ENCODE measurements at places on chromosomes 4 and X.

DNA sequence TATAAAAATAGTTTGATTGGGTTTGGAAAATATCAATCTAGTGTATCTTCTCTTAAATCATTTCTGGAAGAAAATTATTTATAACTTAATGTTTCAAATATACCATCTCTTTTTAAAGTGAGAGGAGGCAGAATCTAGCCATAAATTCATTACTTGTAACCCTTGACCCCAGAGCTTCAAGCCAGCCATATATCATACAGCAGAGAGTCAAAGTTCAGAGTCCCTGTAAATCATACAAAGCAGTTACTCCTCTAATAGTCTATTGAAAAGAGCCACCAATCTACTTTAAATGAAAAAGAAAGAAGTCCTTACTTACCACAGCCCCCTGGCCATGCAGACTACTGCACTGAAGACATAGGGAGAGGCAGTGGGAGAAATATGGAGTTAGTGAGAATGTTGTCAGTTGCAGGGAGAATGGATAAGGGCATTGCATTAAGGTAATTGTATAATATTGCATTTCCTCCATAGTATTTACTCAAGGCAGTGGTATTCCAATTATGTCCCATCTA is 229.5 kb downstream of the NKX6-1 start:
- no peak for DNase-seq

- no peak for DNase-seq
Observed at GRCh38 chrX:132497432-132497831, 8.6 kb upstream of the MBNL3 start.

- DNase-seq: no peak
Observed at GRCh38 chr4:48620831-48621230, 130.8 kb downstream of the ZAR1 start.

DNA sequence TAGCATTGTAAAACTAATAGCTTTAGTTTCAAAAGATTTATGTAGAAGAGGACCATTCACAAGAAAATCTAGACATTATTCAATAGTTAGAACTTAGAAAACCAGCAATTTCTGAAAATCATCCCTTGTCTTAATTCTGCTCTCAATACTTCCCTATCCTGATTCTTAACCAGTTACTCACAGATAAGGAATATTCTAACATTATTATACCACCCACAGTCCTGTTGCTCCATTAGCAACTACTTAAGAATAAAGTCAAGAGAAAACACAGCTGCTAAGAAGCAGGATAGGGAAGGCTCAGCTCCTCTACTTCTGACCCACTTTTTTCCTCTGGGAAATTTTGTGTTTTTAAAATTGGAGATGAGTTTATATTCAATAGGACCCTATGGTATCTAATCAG is 47.7 kb downstream of the PHKA1 start:
- no peak for DNase-seq

DNA sequence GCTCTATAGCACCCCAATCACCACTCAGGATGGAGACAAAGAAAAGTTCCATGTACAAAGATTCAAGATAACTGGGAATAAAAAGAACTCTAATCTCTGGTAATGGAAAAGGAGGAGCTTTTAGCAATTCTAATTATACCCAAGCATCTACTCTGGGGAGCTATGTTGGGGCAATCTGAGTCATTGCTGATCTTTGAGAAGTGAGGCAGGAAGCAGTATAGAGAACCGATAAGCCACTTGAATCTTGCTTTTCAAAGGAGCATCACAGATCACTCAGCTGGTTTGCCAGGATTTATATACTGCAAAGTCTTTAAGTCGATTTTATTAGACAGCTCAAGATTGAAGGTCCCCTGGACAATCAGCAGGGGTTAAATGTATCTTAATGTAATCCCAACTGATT is 220.0 kb downstream of the ENOX2 start:
- DNase-seq: no peak

- DNase-seq: no peak
Observed at GRCh38 chrX:16867947-16868346, 2.2 kb downstream of the RBBP7 start.

DNA sequence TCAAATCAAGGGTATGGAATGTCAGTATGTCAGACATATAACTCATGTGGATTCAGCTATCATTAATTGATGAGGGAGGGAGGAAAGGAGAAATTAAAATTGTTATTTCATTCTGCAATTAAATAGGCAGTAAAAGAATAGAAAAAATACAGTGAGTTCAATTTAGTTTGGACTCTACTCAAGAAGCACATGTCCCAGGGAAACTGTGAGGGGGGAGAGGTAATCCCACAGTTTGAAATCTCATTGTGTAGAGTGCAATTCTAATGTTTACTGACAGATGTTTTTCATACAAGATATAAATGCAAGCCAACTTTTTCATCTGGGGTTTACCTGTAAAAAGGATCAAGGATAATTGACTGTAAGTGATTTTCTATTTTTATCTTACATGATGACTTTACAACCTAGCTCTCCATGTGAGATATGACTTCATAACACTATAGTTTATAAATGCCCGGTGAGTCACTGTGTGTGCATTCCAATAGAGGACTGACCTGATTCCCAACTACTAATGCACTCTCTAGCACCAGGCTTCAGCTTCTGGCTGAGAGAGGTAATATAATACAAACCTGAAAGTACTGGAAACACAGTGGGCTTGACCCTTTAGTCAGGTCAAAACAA is 35.2 kb upstream of the SCD5 start:
- no peak for DNase-seq

- no peak for DNase-seq
Observed at GRCh38 chr4:134753390-134753789, 551.8 kb upstream of the PABPC4L start.

DNA sequence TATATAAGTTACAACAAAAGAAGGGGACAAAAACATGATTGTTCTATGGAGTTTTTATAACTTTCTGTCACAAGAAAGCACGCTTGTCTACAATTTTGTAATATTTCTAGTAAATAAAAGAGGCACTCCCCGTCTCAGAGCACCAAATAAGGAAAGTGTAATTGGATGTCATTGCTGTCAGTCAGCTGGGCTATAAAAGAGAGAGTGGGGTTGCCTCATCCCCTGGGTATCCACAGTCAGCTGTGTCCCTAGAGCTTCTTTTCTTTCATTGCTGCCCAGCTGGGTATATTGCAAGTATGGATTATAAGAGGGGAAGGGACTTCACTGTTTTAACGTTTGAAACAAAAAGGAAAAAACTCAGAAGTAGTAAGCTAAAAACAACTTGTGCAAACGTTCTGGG is 61.3 kb downstream of the NPNT start:
- no peak for DNase-seq

GRCh38 chr4:142607976-142608375 is 238.1 kb downstream of the INPP4B start:
- no peak for DNase-seq

- DNase-seq: no peak
Observed at GRCh38 chrX:112670290-112670689, 9.4 kb downstream of the LHFPL1 start.

DNA sequence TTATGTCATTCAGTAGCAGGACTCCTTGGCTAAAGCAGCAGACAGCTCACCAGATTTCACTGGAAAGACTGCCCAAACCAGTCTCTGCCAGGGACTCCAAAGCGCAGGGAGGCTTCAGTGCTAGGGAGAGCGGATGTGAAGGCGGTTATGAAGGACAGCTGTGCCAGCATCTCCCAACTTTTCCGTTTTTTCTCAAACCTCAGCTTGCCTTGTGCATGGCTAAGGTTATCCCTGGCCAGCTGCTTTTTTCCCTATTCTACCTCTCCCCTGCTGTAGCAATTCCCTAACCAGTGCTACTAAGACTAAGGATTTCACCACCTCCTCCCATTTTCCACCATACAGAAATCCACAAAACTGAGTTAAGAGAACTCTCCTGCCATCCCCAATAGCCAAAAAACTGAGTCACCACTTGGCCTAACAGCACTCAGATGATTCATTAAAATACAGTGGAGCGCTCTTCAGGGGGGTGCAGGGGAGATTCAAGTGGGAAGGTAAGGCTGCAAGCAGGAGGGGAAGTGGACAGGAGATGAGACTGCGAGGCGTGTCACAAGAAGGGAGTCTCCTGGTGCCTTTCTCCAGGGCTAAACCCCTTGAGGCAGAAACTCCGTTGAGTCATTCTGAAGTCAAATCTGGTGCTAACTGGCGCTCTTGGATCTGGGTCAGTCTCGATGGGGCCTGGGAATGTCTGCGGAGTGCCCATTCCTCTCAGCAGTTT is 90.7 kb downstream of the PALLD start:
- no peak for DNase-seq

DNA sequence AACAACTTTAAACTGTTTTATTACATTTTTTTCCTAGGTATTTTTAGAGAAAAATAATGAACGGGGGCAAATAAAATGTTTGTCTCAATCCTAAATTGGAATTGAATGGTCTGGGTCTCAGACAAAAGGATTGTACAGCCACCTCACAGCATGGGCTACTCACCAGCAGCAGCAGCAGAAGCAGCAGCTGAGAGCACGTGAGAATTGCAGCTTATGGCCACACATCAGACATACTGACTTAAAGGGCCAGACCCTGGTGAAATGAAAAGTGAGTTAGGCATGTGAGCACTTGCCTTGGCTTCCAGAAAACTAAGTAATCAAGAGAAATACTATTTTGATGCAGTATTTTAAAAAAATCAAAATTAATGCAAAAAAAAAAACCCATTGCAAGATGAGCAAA is 56.6 kb downstream of the AASDH start:
- no peak for DNase-seq

DNA sequence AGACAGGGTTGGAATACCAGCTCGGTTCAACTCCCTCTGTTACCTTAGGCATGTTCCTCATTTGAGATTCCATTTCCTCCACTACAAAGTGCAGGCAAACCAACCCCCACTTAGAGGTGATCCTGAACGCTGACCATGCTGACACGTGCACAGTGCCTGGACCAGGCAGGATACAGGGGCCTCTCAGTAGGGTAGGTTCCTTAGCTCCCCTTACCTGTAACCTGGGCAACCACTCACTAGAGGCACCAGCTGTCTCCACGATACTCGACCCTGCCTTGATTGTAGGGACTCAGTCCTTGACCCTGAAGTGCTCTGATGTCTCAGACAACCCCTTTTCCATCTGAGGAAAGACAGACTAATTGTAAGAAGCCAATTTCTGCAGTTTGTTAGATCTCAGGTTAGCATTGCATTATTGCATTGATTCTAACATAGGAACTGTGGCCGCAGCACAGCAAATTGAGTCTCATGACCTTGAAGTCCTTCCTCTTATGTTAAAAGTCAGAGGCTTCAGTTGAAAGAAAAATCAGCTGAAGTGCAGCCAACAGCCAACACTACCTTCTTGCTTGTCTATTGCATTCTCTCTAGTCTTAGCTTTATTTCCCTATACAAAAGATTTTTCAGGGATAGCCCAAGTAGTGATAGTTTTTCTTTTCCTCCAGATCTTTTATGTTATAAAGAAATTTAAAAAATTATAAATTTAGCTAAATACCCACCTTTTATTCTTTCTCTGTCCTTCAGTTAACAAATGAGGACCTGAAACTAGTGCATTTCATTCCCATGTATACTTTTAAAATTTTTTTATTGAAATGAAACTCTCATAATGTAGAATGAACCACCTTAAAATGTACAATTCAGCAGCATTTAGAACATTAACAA is 11.2 kb upstream of the C1QTNF7 start:
- no peak for DNase-seq

DNA sequence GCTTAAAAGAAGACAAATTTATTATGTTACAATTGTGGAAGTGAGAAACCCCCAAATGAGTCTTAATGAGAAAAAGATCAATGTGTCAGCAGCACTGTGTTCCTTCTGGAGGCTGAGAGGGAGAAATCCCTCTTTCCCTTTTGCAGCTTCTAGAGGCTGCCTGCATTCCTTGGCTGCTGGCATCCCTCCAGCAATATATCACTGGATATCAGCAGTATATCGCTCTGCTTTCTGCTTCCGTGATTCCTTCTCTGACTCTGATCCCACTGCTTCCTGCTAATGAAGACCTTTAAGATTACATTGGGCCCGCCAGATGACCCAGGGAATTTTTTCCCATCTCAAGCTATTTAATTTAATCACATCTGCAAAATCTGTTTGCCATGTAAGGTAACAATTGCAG is 1008.0 kb downstream of the RAPGEF2 start:
- DNase-seq: no peak

DNA sequence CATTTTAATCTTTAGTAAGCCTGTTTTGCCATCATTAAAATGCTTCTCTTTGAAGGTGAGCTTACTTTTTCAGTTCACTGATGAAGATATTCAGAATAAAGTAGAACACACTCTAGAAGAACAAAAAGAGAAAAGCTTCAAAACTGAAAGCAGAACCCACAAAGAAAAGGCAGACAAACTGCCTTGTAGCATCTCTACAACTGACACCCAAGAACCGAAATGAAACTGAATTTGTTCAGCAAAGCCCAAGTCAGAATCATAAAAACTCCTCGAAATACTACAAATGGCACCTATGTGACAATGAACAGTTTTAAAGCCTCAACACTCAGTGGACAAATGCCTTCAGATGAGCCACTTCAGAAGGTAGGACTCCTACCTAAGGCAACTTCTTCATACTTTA is 83.6 kb downstream of the MAML3 start:
- no peak for DNase-seq

- DNase-seq: no peak
Observed at GRCh38 chr4:61517144-61517543, 317.0 kb downstream of the ADGRL3 start.

GRCh38 chr4:163902417-163902816 is 407.9 kb downstream of the TMA16 start:
- DNase-seq: no peak

- no peak for DNase-seq
Observed at GRCh38 chr4:120977435-120977997, 55.0 kb upstream of the PRDM5 start.

GRCh38 chr4:166335256-166335938 is 462.4 kb downstream of the TLL1 start:
- DNase-seq: no peak

DNA sequence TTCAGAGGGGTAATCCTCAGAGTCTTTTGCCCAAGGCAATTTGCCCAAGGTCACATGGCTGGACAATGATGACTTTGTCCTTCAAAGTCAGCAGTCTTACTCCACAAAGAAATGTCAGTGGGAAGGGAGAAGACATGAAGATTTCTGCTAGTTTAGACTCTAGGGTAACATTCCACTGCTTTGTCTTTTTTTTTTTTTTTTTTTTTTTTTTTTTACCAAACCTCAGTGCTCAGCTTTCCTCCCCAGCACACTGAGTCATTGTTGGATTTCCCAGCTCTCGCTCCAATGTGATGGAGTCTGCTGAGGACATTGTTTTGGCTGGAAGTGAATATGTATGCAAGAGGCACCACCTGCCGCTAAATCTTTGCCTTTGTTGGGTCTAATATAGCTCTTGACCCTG is 7.2 kb upstream of the C1QTNF7 start:
- no peak for DNase-seq

DNA sequence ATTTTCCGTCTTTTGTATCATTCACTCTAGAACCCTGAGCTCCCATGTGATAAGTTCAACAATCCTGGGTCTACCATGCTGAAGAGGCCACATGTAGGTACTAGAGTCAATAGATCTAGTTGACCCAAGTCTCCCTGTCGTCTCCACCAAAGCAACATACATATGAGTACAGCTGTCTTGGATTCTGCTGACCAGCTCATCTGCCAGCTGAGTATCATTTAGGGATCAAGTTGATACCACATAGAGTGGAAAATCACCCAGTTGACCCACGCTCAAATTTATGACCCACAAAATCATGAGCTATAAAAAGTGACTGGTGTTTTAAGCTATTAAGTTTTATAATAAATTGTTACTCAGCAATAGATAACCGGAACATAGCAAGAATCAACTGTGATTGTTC is 61.8 kb downstream of the DMD start:
- no peak for DNase-seq
